ENCODE measurements at places on chromosomes 1 and 21.

DNA sequence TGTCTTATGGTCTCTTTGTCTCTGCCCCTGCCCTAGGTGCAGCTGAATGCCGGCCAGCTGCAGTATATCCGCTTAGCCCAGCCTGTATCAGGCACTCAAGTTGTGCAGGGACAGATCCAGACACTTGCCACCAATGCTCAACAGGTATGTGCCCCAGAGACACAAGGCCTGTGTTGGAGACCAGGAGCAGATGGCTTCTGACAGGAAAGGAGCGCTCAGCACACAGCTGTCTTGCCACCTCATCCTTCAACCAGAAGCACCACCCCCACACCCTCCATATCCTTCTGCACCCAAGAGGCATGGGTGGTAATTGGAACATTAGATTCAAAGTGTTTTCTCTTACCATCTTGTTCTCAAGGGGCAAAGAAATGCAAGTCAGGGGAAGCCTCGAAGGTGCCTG is 17.0 kb upstream of the KCNQ4 start:
- no peak for DNase-seq

- DNase-seq = no peak
Measured at GRCh38 chr1:6593810-6594209, 8.9 kb downstream of the KLHL21 start.

- no peak for DNase-seq
Measured at GRCh38 chr1:82991569-82991968, 1007.4 kb downstream of the TTLL7 start.

- no peak for DNase-seq
Measured at GRCh38 chr1:178192686-178193085, 98.8 kb downstream of the RASAL2 start.

GRCh38 chr1:58829866-58830265 is 46.0 kb upstream of the JUN start:
- DNase-seq = no peak

DNA sequence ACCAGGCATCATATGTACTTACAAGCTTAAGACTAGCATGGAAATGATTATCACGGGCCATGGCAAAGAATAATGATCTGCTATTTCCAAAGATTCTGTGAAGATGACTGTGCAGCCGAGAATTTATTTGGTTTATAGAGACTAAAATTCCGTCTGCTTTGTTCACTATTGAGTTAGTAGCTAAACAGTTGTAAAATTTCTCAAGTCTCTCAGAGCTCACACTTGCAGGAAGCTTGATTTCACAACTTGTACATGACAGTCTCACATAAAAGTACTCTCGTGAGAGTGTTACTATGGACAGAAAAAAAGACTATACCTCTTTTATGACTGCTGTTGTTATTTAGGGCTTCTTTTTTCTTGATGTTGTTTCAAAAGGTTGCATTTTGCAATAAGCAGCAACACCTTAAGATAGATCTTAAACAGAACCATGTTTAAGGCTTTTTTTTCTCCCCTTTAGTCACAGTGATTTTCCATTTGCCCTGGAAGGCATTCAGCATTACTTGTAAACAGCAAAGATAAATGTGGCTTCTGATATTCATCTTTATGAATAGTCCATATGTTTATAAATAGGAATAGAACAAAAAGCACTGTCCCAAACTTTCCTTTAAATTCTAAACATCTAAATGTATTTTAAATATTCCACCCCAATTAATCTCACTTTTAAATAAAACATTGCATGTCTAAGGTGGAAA is 24.8 kb downstream of the ST6GALNAC5 start:
- no peak for DNase-seq

DNA sequence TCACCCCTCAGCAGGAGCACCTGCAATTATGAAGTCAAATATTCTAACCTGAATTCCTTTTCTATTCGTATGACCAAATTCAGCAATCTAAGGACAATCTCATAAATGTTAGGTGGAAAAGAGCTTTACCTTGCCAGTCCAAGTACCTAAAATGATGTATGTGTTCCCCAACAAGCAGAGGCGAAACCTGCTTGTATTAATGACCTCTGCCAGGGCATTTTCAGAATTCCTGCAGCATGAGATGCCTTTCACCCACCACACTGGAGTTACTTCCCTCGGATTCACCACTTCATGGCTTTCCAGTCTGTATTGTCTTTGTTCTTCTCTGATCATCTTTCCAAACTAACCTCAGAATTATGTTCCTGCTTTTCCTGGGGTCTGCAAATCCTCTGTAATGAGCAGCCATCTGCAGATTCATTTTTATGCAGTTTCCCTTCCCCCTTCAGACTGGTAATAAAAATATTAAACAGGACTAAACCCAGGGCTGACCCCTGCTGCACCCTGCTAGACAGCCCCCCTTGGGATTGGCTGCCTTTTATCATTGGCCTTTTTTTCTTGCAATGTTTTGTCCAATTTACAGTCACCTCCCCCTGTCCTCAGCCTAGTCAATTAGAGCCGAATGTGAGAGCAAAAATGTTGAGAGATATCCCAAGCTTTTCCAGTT is 26.6 kb upstream of the CASQ2 start:
- no peak for DNase-seq

DNA sequence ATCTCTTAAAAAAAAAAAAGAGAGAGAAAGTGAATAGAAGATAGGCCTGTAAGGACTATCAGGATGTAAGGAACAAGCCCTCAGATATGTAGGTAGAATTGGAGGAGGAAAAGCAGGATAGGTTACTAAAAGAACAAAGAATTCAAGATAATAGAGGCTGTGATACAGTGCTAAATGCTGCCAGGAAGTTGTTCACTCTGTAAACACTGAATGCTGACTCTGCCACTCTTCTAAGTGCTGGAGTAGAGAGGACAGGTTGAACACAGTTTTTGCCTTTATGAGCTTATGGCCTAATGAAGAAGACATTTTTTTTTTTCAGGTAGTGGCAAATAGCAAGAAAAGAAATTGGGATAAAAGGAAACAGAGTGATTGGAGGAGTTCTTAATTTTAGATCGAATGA is 90.6 kb upstream of the ZNF678 start:
- no peak for DNase-seq

DNA sequence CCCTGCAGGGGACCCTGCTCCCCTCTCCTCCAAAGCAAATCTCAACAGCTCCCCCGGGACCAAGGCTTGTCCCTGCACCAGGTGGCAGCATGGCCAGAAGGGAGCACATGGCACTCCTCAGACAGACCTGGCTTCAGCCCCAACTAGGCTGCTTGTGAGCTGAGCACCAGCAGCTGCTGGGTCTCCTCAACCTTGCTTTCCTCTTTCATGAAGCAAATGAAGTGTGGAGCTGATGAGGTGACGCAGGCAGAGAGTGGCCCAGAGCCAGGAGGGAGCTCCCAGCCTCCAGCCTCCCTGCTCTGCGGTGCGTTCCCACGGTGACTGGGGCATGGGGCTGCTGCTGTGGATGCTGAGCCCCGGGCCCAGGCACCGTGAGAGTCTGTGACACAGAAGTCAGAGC is 34.0 kb downstream of the MEGF6 start:
- no peak for DNase-seq

GRCh38 chr1:238642231-238642630 is 744.1 kb upstream of the CHRM3 start:
- no peak for DNase-seq

DNA sequence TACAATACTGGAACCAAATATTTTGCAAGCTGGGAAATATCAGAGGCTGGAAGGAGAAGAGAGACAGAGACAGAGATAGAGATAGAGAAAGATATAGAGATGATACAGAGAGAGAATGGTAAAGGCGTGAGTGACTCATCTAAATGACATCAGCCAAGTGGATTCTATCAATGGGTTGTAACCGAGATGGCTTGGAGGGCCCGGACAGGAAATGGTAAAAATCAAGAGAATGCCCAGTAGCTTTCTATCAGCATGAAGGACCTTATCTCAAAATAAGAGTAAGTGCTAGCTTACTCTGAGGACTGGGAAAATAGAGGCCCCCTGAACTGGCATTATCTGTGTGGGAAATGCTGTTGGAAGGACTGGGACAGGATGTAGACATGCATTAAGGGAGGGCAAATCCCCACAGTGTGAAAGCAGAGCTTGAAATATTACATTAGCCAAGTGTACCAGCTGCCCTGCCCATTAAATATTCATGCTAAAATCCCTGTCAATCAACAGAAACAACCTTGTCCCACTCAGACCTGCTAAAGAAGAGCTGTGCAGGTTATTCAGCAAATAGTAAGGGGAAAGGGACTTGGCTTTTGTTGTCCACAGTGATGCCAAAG is 76.6 kb upstream of the ZNF644 start:
- DNase-seq = no peak

- no peak for DNase-seq
Measured at GRCh38 chr1:47554901-47555300, 117.1 kb downstream of the FOXD2 start.

- no peak for DNase-seq
Measured at GRCh38 chr1:11046625-11047365, at the start of gene MASP2. Gene MASP2 (minus strand): TSS chr1:11047239. CDS start chr1:11047207, 32 bp downstream.

GRCh38 chr1:199287647-199288046 is 648.8 kb downstream of the PTPRC start:
- no peak for DNase-seq

DNA sequence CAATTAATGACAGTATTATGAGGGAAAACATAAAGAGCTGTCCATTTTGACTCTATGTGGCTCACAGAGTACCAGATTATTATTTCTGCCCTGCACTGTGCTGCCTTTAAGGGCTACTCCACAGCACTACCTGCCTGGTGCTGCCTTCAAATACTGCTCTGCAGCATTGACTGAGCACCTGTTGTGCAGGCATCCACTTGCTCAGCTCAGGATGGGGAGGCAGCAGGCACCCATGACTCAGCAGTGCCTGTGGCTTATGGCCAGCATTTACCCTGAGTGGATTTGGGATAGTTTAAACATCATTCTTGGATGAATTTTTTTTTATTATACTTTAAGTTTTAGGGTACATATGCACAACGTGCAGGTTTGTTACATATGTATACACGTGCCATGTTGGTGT is 953 bp upstream of the KPRP start:
- DNase-seq = no peak

DNA sequence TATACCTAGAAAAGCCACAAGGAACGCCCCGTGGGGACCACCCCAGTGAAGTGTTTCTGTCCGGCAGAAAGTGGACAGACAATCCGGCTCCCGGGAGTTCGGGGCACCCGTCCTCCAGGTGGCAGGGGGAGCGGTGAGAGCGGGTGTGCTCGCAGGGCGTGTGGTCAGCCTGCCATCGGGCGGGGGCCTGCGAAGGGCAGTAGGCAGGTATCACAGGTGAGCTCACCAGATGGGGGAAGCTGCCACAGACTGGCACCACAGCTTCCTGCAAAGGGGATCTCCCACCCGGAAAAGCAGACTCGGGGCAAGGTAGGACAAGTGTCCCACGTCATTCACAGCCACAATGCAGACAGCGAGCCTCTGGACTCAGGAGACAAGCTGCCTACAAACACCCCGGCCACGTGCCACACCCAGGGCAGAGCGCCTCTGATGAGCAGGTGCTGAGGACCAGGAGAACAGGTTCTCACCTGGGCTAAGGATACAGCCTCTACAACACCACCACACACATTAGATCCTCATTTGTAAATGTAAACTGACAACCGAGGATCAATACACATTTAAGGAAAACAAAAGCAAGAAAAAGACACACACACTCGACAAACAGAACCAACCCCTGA is 36.4 kb downstream of the VPS26C start:
- no peak for DNase-seq

DNA sequence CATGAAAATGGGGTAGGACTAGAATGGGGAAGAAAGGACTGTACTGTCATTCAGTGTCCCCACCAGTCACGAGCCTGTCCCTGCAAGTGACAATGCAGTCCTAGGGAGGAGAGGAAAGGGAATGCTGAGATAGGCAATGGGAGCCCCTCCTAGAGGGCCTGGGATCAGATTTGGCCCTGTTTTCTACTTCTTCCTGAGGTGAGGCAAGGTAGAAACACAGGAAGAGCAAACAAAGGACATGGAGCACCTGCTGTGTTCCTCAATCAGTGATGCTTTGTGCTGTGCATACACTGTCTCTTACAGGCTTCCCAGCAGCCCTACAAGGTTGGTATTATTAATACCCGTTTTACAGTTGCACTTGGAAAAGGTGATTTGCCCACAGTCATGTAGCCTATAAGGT is 6.1 kb downstream of the FABP3 start:
- DNase-seq = no peak

- no peak for DNase-seq
Measured at GRCh38 chr1:235910357-235911299, 43.9 kb upstream of the LYST start.

GRCh38 chr1:184188037-184188436 is 136.5 kb downstream of the TSEN15 start:
- DNase-seq = no peak

DNA sequence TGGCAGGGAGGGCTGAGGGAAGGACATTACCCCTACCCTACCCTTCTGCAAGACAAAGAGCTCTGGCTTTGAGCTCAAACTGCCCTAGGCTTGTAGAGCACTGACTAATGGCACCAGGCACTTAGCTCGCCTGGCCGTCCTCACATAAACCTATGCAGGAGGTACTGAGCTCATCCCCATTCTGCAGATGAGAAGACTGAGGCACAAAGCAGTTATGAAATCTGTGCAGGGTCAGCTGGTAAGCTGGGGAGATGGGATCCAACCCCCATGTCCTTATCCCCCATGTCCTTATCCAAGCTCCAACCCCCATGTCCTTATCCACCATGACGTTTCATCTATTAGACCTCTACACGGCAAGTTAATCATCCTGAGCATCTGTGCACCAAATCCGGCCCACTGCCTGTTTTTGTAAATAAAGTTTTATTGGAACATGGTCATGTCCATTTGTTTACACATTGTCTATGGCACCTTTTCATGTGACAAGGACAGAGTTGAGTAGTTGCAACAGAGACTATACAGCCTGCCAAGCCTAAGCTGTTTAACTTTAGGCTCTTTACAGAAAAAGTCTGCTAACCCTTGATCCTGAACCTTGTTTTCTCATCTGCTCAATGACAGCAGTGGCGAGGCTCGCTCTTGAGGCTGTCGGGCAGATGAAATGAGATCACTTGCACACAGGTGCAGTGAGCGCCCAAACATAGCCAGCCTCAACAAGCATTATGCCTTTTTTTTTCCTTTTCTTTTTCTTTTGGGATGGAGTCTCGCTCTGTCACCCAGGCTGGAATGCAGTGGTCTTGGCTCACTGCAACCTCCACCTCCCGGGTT is 86.8 kb downstream of the FBXO2 start:
- DNase-seq = no peak

- no peak for DNase-seq
Measured at GRCh38 chr1:94094469-94095111, 26.4 kb downstream of the ABCA4 start.

GRCh38 chr1:115982400-115982799 is 6.1 kb downstream of the SLC22A15 start:
- no peak for DNase-seq

GRCh38 chr1:234320069-234320468 is 53.2 kb upstream of the COA6 start:
- DNase-seq = no peak

DNA sequence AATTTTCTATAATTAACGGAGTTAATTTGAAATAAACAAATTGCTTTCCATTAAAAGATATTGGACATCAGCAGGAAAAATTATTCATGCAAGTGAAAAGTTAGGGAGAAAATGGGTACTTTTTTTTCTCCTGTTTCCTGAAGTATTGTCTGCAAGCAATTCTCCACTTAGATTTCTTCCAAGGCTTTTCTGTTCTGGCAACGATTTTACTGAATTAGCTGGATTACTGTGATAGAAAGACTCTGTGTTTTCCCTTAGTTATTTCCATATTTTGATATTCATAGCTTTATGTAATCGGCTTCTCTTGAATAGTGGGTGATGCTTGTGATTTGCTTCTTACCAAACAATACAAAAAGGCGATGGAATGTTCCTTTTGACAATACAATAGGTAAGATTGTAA is 1333.9 kb downstream of the AMY1C start:
- no peak for DNase-seq
